Endothelial cell (in vitro differentiated cells): ENCODE measurements at places on chromosomes 7 and 10. TPM values are rescaled to one million over a fixed set of nuclear protein-coding genes. Genes with fewer than 3 reads are reported as not detected.

DNA sequence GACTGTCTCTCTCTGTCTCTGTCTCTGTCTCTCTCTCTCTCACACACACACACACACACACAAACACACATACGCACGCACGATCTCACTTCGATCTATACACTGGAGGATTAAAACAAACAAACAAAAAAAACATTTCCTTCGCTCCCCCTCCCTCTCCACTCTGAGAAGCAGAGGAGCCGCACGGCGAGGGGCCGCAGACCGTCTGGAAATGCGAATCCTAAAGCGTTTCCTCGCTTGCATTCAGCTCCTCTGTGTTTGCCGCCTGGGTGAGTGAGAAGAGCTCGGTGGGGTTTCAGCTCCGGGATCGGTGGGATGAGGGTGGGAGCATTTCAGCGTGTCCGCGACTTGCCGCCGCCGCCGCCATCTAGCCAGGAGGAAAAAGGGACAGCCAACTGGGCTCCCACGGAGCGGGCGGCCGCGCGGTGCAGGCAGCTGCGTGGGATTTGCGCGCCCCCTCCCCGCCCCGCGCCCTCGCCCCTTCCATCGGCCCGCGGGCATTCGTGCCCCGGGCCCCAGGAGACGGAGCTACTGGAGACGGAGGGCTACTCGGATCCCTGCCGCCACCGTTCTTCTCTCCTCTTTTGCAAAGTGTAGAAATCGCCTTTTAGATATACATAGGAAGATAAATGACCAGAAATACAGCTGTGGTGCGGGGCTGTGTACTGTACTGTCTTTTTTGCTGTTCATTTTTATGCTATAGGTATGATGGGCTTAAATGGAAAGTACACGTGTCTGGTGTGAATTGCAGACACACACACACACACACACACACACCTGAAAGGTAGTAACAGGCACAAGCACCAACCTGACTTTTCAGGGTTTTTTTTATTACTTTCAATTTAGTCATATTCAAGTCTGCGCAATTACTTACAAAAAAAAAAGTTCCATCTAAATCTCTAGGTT, 581 bp downstream of the PTPRZ1 start:
- DNase-seq = peak; percentile 46

DNA sequence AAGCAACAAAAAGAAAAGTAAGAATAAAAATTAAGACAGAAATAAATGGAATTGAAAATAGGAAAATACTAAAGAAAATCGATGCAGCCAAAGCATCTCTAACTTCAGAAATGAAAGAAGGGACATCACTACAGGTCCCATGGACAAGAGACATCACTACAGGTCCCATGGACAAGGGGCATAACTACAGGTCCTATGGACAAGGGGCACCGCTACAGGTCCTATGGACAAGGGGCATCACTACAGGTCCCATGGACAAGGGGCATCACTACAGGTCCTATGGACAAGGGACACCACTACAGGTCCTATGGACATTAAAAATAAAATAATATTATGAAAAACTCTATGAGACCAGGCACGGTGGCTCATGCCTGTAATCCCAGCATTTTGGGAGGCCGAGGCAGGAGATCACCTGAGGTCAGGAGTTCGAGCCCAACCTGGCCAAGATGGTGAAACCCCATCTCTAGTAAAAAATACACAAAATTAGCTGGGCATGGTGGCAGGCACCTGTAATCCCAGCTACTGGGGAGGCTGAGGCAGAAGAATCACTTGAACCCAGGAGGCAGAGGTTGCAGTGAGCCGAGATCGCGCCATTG, 101.0 kb upstream of the DNAAF5 start:
- no peak for DNase-seq

GRCh38 chr10:26221541-26221940, 5.0 kb downstream of the GAD2 start:
- DNase-seq = no peak

DNA sequence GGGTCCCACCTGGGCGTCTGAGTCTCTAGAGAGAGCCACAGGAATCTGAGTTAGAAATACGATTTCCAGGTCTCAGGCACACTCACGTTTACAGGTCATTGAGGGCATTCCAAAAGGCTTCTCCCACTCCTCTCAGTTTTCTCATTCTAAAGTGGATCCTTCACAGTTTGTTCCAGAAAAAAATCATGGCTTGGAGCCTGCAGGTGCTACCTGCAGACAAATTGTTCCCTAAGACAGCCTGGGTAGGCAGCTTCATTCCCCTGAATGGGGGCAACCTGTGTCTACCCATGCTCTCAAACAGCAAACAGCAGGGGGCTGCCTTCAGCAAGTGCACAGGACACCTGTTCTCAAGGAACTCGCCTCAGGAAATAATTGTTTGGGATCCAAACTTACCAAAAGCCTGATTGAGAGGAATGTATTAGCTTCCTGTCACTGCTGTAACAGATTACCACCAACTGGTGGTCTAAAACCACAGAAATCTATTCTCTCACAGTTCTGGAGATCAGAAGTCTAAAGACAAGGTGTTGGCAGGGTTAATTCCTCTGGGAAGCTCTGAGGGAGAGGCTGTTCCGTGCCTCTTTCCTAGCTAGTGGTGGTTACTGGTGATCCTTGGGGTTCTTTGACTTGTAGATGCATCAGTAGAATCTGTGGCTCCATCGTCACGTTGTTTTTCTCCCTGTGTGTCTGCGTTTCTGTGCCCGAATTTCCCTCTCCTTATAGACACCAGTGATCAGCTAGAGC, 117.2 kb downstream of the RAB11FIP2 start:
- no peak for DNase-seq

DNA sequence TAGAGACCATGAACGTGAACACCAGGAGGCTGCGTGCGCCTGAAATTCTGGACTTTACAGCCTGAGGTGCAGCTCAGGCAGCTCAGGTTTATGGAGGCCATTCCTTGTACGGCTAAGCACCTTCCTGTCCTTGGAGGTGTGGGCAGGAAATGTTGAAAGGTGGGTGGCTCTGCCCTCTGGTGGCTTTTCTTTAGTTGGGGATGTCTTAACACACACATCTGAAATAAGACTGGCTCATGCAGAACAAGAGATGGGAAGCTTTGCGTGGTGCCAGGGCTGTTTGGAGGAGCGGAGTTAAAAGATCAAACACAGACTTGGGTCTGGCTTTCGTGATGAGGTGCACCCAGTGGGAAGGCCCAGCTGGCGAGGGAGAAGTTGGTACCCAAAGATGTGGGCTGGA, 64.1 kb downstream of the DOCK1 start:
- DNase-seq = no peak

DNA sequence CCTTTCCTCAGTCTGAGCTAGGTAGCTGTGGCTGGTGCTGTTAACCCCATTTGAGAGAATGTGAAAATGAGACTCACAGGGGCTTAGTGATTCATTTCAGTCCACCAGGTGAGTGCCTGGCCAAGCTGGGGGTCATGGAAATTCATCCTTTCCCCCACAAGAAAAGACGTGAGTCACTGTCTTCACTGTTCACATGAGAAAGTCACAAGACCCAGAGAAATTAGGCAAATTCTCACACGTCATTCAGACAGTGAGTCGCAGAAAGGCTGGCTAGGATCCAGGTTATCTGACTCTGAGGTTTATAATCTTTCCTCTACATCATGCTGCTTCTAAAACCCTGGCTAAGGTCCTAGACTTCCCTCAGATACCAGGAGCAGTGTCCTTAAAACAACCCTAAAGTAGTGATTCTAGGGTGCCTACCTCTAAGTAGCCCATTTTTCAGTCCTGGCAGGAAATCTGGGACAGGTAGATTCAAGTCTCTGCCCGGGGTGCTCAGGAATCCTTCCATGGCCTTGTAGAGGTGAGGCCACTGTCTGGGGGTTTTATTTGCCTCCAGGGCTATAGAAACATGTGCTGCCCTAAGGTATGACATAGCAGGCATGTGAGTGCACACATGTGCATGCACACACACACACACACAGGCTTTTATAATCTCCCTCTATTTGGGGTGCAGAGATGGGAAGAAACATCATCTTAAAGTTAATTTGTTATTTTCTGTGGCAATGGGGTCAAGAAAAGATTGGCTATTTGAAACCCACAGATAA, 427.9 kb upstream of the CELF2 start:
- no peak for DNase-seq

DNA sequence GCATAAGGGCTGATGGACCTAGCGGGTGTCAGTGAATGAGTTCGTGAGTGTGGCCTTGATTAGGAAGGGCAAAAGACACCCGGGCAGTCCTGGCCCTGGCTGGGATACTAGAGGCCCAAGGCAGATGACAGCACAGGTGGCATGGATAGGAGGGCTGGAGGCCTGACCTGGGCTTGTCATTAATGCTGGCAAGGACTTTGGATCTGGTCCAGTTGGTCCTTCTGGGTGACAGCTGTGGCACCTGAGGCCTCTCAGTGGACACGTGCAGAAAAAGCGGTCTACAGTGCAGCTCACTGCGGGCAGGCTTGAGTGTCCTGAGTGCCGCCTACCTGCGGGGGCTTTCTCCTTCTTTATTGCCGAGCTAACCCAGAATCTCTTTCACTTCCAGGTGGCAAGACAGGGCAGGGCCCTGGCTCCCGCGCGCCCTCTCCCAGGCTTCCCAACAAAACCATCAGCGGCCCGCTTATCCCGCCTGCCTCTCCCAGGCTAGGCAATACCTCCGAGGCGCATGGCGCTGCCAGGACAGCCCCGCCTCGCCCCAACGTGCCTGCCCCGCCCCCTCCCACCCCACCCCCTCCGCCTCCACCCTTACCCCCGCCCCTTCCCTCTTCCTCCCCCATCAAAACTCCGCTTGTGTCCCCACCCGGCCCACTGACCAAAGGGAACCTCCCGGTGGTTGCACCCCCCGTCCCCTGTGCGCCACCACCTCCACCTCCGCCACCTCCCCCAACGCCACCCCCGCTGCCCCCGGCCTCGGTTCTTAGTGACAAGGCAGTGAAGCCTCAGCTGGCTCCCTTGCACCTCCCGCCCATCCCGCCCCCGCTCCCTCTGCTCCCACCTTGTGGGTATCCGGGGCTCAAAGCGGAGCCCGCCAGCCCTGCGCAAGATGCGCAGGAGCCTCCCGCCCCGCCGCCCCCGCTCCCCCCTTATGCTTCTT, 77.4 kb downstream of the WIPF3 start:
- DNase-seq = no peak

The HOXA13 gene
- total RNA-seq = not detected

The UPK3BL2 gene
- 9.3 TPM for total RNA-seq

DNA sequence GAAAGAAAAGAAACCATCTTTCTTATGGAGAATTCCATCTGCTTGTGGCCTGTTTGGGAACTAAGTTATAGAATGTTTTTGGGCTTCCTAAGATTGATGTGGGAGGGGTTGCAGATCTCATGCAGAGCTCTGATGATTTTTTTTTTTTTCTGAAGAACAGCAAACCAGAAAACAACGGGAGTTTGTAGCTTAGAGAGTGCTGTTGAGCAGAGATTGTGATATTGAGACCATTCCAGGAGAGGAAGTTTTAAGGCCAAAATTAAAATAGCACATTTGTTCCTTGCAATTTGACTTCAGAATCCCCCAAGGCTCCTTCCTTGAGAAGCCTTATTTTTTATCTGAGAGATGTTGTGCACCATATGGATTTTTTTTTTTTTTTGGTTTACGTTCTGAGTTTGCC, 159.5 kb upstream of the NRP1 start:
- no peak for DNase-seq

GRCh38 chr7:130099331-130099730, 29.0 kb downstream of the KLHDC10 start:
- no peak for DNase-seq
